DND-41 (cell line): ENCODE measurements at places on chromosomes 6 and 20.

DNA sequence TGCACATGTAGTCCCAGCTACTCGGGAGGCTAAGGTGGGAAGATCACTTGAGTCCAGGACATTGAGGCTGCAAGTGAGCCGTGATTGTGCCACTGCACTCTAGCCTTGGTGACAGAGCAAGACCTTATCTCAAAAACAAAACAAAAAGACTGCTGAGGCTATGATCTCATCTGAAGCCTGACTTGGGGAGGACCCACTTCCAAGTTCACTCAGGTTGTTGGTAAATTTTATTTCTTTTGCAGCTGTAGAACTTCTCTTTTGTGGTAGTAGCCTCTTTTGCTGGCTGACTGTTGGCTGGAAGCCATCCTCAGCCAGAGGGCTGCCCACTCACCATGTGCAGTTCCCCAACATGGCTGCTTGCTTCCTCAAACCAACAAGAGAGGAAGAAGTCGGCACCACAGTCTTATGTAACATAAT lies 36.8 kb upstream of the ME1 start:
- DNase-seq, result no peak

DNA sequence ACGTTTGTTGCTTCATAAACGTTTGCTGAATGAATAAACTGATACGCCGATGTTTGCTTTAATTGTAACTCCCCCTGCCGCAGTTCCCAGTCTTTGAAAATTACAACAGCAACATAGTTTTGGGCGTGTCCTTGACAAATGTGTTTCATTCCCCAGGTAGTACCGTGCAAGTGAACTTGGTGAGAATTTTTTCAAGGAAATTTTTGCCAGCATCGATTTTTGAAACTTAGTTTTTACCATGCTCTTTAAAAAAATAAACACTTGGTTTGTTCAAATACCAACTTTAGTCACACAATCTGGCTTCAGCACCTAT lies 60.1 kb downstream of the FAM217A start:
- no peak for DNase-seq

DNA sequence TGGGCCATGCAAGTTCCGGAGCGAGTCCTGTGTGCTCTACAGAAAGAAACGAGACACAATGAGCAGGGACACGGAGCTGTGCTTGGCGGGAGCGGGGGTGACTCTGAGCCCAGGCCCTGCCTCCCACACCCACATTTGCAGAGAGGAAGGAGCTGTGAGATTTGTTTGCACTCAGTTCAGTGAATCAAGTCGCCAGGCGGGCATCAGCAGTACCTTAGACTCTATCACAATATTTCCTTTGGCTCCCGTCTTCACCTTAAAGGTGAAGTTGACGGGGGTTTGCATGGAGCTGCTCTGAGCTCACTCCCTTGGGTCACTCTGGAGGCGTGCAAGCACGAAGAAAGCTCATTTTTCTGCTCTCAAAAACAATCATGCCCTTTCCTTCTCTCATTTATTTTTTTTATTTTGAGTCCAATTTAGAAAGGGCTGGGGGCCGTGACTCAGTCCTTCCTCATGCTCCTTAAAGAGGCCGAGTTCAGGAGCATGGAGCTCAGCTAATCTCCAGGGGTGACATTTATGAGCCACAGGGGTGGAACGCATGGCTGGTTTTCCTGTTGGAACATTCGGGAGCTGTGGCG lies 188.2 kb downstream of the NFATC2 start:
- no peak for DNase-seq

GRCh38 chr6:49453221-49453620 lies 9.8 kb downstream of the MMUT start:
- no peak for DNase-seq

- no peak for DNase-seq
These were observed 2.0 kb downstream of the FOXC1 start for GRCh38 chr6:1611572-1612298.
